ENCODE measurements at places on chromosomes 4 and X.

DNA sequence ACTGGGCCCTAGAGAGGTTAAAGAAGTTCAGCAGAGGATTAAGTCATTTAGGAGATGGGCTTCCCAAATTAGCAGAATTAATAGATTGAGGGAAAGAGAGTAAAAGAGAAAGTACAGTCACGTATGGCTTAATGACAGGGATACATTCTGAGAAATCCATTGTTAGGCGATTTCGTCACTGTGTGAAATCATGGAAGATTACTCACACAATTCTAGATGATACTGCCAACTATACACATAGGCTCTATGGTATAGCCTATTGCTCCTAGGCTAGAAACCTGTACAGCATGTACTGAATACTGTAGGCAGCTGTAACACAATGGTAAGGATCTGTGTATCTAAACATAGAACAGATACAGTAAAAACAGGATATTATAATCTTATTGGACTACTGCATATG lies 180.6 kb downstream of the RNF150 start:
- no peak for DNase-seq

- no peak for DNase-seq
These were observed 984.4 kb downstream of the CCSER1 start for GRCh38 chr4:91111556-91111955.

DNA sequence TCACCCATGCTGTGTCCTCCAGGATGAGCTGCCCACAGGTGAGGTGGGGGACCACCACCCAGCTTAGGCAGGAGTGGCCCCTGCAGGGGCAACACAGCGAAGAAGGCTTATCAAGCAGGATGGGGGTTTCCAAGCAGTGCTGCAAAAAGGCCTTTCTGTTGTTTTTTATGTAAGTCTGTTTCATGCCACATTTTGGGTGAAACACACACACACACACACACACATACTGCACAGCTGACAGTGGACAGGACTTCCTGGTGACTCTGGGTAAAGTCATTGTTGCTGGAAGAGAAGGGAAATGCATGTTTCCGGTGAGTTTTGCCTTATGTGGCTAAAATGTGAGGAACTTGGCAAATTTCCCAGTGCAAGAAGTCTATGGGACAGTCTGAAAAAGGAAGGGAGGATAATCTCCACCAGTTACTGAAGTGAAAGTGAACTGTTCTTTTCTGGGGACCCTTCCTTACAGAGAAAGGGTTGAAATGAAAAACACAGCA lies 119.2 kb downstream of the IRF2 start:
- DNase-seq = peak; percentile 12

DNA sequence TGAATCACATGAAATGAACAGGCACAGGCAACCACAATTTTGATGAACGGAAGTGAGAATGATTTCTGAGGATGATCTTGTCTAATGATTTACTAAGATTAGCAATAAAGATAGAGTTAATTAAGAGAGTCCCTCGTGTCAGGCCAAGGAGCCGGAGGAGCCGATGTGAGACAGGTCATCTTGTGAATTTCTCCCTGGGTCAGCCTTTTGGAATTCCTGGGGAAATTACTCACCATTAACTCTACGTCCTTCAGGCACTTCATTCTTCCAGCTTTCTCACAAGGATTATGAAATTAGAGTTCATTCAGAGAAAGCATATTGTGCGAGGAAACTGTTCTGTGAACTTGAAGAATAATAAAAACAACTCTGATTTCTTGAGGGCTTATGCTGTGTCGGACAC lies 86.7 kb downstream of the PSAPL1 start:
- DNase-seq = no peak

GRCh38 chr4:156290811-156291210 lies 337.1 kb upstream of the CTSO start:
- no peak for DNase-seq

- no peak for DNase-seq
These were observed 228.1 kb downstream of the EDA2R start for GRCh38 chrX:66410806-66411205.

- DNase-seq = no peak
These were observed 2.7 kb upstream of the WDR45 start for GRCh38 chrX:49082271-49082871.

DNA sequence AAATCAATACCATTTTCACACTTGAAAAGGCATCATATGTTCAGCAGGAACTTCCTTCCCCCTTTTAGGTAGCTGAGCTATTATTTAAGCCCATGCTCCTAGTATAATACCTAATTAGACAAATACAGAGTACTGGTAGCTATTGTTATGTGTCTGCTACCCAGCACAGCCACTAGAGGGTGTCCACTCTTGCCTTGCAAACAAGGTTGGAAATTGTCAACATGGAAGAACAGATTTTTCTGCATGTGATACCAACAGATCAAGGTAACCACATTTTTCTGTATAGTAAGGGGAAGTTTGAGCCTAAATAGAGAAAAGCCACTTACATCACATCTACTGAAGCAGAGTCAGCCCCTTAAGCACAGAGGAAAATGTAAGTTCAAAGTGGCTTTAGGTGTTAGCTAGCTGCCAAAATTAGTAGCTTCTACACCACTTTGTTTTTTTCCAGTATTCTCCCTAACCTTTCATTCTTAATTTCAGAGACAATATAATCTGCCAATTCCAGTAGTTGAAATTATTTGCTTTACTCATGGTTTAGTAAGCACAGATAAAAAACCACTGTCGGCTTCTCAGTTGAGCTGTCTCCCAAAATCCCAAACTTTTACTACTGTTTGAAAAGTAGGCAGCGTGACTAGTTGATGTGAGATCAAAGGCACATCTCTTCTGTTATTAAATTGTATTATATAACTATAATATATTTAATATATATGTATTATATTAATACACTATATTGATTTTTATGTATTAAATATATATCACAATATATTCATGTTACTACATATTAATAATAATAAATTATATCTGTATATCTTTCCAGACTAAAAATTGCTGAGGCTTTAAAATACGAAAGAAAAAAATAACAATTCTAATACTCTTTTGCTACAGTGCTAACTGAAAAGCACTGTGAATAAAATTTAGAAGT lies 38.2 kb downstream of the EDNRA start:
- DNase-seq = peak; percentile 60
